ENCODE measurements at places on chromosomes 1 and 21. TPM values are rescaled to one million over a fixed set of nuclear protein-coding genes. Genes with fewer than 3 reads are reported as not detected.

GRCh38 chr1:6489383-6489765 is 2.1 kb downstream of the PLEKHG5 start:
- no peak for DNase-seq

Gene DCST2
- total RNA-seq: 0.13 TPM

Gene DISP3
- 1.1 TPM for total RNA-seq

DNA sequence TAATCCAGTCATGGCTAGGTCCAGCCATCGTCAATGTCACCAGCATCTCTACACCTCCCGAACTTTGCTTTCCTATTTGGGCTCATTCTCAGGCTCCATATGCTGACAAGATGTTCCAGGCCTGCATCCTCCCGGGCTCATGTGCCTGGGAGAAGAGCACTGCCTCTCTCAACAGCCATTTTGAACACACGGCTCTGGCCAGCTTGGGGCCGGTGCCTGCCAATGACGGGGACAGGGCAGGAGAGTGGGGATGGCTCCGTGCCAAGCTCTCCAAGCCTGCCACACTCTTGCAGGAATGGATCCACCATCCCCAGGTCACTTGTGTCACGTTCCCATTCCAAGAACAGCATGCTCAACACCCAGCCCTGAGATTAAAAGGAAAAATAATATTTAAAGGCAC is 61.4 kb upstream of the PAX7 start:
- no peak for DNase-seq

DNA sequence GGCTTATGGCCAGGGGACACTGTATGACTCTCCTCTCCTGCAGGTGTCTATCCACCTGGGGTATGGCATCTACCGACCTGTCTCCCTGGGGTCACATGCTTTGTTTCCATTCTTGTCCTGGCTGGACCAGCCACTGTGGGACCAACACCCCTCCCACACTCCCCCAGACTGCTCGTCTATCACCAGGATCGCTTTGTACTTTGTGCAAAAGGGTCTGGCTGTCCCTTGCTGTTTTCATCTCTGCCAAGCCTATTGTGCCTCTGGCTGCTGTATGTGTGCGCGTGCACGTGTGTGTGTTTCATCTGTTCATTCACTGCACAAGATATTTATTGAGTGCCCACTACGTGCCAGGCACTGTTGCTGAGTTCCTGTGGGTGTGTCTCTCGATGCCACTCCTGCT is 25.5 kb downstream of the ETNK2 start:
- no peak for DNase-seq

DNA sequence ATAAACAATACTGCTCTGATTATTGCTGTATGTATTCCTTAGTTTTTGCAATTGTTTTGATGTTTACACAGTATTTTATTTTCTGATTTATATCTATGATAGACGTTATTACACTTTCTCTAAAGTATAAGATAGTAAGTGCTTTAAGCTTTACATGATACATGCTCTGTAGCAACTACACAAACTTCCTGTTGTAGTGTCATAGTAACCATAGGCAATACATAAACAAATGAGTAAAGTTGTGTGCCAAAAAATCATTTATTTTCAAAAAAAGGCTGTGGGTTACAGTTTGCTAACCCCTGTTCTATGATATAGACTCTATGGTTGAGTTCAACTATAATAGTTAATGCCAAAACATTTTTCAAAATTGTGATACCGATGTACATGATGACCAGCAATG is 1156.4 kb downstream of the AMY1C start:
- DNase-seq: no peak

- DNase-seq: no peak
Observed at GRCh38 chr21:22965455-22966135, 1967.4 kb downstream of the NCAM2 start.
